ENCODE measurements at places on chromosomes 3 and 15.

- DNase-seq = no peak
Observed at GRCh38 chr3:61172684-61173083, 78.6 kb downstream of the FHIT start.

DNA sequence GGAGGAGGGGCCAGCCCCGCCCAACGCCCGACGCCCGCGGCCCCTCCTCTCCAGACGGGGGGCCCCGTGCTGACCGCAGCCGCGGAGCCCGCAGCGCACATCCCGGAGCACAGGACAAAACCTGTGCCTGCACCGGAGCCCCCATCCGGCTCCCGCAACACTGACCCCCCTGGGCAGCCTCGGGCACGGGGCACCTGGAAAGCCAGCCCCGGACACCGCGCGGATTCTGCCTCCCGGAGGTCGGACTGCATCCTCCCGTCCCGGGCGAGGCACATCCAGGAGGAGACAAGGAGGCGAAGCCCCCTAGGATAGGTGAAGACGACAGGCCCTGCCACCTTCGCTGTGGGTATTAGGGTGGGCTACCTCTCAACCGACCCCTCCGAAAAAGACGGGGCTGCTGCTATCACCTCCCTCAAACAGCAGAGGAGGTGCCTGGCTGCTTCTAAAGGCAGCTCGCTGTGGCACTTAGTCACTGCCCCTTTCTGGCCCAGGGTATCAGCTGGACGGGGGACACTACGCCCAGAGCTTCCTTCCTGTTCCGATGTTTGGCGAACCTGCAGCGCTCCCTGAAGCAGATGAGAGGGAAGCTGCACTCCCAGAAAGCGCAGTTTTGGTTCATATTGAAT is 10.6 kb downstream of the XXYLT1 start:
- DNase-seq = no peak

DNA sequence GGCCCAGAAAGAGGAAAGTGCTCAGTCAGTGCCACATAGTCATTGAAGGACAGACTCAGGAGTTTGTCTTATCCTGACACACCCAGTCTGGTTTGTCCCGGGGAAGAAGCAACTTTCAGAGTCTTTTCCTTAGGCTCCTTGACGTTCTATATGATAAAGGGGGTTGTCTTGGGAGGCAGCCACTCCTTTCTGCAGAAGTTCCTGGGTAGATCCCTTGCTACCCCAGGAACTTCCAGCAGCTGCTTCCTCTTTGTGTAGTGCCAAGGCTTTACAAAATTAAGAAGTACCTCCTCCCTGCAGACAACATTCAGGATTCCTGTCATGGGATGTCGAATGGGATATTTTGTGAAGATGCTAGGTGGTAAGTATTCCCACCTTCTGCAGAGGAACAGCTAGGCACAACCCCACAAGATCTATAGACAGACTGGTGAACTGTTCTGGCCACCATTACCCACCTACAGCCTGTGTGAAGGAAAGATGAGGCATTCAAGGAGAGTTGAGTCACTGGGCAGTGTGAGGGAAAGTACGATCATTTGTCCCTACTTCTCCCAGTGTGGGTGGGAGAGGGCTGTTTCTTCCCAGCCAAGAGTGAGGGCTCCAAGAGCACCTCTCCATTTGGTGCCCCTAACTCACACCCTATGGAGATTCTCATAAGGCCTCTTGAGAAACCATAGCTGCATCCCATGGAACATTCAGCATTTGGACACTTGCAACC is 11.3 kb downstream of the TMEM266 start:
- DNase-seq = no peak

- DNase-seq = no peak
Observed at GRCh38 chr3:167445491-167445890, 28.4 kb downstream of the SERPINI2 start.

DNA sequence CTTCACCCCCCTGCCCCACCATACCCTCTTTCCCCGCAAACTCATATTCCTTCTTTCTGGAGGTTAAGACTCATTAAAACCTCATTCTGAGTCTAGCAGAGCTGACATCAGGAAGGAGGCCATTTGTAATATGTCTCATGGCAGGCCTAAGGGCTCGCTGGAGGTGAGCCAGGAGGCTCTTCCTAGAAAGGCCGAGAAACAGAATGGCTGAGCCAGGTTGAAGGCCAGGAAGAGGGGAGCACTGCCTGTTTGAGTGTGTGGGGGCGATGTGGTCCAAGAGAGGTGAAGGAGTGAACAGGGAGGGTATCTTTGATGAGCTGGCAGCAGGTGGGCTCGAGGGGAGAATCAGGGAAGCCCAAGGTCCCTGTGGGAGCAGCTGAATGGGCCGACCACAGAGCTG is 317.3 kb downstream of the TLE3 start:
- no peak for DNase-seq

GRCh38 chr15:29098652-29099051 is 171.0 kb downstream of the NSMCE3 start:
- DNase-seq = no peak

DNA sequence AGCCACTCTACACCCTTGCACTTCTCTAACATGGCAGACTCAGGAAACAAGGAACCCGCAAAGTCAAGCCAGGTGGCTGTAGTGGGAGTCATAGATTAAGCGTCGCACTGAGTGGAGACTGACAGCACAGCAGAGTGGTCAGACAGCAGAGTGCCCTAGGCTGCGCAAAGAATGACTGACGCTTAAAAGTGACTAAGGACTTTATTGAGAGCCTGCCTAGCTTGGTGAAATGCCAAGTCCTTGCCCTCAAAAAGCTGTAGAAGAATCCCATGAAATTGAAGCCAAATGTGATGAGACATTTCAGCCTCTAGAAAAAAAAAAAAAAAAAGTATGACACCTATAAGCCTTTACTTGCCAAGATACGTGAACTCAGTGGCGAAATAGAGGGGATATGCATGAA is 30.2 kb downstream of the NCEH1 start:
- no peak for DNase-seq

- no peak for DNase-seq
Observed at GRCh38 chr15:85474700-85475316, 94.4 kb downstream of the AKAP13 start.

Measured in globus pallidus (tissue), 1 donor.